ENCODE measurements at places on chromosomes 6 and 20.

- DNase-seq: no peak
Measured at GRCh38 chr20:40512591-40512990, 176.4 kb downstream of the MAFB start.

GRCh38 chr6:6492675-6493074, 95.8 kb upstream of the LY86 start:
- DNase-seq: no peak

GRCh38 chr20:18628330-18628920, 40.6 kb downstream of the DTD1 start:
- no peak for DNase-seq

DNA sequence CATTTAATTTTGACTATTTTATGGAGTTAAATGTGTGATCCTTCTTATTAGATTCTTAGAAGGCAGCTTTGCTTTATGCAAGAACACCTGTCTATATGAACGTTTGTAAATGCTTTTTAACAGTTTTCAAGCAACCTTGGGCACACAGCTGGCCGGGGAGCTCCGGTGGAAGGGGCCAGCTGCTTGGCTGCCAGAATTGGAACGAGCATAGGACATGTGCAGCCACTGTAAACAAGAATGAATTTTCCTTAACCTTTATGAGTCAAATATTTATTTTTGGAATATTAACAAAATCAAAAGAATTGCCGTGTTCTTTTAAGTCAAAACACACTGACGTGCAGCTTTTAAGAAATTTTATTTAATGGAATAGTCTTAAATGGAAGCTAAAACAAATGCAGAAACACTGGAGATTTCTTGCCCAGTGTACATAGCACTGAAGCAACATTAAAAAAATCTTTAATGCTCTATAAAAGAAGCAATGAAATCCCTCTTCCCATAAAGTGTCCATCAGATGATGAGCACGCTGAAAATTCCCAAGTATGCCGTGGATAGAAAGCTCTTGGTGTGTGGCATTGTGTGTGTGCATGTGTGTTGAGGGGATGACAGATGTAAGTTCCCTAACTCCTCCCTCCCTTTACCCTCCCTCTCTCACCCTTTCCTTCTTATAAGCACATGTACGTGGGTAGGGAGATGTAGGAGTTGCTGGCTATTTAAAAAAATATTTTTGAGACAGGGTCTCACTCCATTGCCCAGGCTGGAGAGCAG, 208.9 kb upstream of the EXOC2 start:
- DNase-seq: no peak

DNA sequence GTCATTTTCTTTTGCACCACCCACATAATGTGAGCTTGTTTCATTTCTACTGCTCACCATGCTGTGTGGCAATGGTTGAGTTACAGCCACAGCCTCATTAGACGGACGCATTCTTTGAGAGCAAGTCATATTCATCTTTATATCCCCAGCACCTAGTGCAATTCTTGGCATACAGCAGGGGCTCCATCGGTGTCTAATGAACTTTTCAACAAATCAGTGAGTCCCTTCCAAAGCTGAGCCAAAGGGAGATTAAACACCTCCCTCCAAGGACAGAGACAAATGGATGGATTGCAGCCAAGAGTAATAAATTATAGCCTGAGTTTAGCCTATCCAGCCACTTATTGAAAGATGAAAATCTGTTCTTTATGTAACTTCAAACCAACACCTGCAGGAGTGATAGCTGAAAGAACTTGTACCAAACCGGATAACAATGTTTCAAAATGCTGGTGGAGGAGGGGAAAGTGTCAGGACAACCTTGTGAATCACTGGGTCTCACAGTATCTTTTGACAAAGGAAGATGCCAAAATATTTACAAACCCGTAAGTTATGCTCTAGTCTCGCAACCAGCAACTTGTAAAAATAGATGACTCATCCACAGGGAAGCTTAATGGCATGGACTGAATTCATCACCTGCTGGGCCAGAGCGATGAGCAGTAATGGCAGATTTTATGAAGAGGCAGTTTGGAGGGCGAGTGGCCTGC, 139.0 kb downstream of the PXDC1 start:
- peak; percentile 77 for DNase-seq

- no peak for DNase-seq
Measured at GRCh38 chr20:62286493-62287064, 16.2 kb upstream of the ADRM1 start.

DNA sequence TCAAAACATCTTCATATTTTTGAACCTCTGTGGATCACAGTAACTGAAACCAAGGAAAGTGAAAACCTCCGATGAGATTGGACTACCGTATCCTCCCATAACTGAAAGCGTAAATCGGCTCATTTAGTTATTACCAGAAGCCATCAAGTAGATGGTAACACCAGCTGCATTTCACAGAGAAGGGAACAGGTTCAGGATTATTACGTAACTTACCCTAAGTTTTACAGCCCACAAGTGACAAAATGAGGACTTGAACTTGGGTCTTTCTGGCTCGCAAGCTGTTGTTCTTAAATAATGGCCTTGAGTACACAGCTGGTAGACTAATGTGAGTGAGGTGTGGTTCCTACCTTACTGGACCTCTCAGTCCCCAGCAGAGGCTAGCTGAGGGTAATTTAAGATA, 37.9 kb upstream of the CBLN4 start:
- no peak for DNase-seq

GRCh38 chr6:5030596-5031136, 26.8 kb upstream of the RPP40 start:
- no peak for DNase-seq

GRCh38 chr6:13710552-13711323, 897 bp downstream of the RANBP9 start:
- no peak for DNase-seq

GRCh38 chr6:107607116-107607515, 117.2 kb downstream of the SOBP start:
- no peak for DNase-seq

DNA sequence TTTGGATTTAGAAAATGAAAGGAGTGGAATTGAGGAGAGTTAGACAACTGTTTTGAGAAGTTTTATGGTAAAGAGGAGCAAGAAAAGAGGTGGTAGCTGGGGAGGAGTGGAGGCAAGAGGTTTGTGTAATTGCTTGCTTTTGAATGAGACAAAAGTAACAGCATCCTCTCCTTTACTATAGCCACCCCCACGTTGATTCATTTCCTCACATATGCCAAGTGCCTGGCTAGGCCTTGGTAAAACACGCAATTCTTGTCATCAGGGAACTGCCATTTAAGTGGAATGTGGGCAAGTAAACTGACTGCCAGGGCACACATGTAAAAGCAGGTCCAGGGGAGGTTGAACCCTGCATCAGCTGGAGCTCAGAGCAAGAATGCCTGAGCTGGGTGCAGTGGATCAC, 4.1 kb downstream of the MTRES1 start:
- no peak for DNase-seq

GRCh38 chr6:100504786-100505737, 40.3 kb upstream of the SIM1 start:
- DNase-seq: peak; percentile 56

Measured in AG04449 (cell line).